Right lung (tissue), 10 donors: ENCODE measurements at places on chromosomes 2 and 18. TPM values are rescaled to one million over a fixed set of nuclear protein-coding genes. Genes with fewer than 3 reads are reported as not detected.

Gene R3HDM1
- polyA plus RNA-seq: 38.2 TPM

Gene TSPYL6
- polyA plus RNA-seq: 0.05 TPM

Gene C2orf78
- not detected for polyA plus RNA-seq

GRCh38 chr2:133635131-133635530, 66.9 kb upstream of the NCKAP5 start:
- no peak for DNase-seq

Gene CD207
- polyA plus RNA-seq: not detected

- no peak for DNase-seq
These were observed 27.2 kb downstream of the WIPF1 start for GRCh38 chr2:174570318-174570958.

Gene CCDC138
- polyA plus RNA-seq: 13.5 TPM

GRCh38 chr2:210442878-210443277, 33.7 kb downstream of the LANCL1 start:
- DNase-seq: no peak

- DNase-seq: no peak
These were observed 45.3 kb downstream of the E2F6 start for GRCh38 chr2:11420671-11421070.

Gene CD226
- polyA plus RNA-seq: 2.7 TPM

Gene CNGA3
- 0.15 TPM for polyA plus RNA-seq

Gene NOSTRIN
- polyA plus RNA-seq: 54.7 TPM

Gene LOXL3
- 9.0 TPM for polyA plus RNA-seq

Gene IL18RAP
- polyA plus RNA-seq: 0.84 TPM

- no peak for DNase-seq
These were observed 240.7 kb upstream of the RAB6C start for GRCh38 chr2:129738799-129739198.

DNA sequence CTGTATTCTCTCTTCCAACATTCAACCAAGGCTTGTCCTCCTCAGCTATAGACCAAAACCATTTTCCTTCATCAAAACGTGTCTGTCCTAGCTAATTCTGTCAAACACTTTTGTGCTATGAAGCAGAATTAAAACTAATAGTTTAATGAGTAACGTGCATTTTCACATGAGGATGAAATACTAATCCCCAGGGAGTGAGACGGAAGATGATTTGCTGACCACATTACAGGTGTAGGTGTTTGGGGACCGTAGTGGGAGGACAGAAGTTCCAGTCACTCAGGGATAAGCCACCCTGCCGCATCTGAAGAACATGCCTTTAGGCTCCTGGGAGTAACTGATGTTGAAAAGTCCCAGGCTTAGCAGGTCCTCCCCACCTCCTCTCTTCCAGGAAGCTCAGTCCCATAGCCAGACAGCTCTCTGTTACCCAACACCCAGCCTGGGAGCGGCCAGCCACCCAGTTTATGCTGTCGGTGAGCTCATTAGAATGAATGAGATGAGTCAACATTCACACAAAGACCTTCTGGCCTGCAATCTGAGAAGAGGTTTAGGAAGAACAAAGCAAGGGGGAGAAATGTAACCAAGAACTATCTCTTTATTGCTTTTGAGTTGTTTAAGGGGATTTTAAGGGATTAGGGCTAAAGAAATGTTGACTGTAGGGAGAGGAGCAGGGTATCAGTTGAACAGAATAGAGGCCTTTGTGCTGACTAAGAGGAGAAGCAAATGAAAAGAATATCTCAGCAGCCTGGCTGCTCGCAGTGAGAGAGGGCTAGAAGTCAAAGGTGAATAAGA, 122.5 kb downstream of the FOXI3 start:
- DNase-seq: no peak
